ENCODE measurements at places on chromosomes 2 and 18.
A peak's percentile ranks its signal among the peaks of the same experiment; 100 is the strongest.

DNA sequence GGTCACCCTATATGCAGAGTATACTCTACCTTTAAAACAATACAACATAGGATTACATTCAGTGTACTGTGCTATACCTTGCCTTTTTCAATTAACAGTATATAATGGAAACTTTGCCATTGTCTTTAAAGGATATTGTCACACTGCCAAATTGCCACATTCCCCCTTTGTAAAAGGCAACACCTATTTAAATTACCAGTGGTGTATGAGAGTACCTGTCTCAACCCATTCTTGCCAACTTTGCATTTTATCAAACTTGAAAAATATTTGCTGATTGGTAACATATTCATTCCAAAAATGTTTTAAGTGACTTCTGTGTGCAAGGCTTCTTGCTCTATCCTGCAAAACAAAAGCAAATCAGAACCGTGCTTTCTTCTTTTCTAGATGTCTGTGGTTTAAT lies 92.9 kb downstream of the FMNL2 start:
- no peak for DNase-seq

DNA sequence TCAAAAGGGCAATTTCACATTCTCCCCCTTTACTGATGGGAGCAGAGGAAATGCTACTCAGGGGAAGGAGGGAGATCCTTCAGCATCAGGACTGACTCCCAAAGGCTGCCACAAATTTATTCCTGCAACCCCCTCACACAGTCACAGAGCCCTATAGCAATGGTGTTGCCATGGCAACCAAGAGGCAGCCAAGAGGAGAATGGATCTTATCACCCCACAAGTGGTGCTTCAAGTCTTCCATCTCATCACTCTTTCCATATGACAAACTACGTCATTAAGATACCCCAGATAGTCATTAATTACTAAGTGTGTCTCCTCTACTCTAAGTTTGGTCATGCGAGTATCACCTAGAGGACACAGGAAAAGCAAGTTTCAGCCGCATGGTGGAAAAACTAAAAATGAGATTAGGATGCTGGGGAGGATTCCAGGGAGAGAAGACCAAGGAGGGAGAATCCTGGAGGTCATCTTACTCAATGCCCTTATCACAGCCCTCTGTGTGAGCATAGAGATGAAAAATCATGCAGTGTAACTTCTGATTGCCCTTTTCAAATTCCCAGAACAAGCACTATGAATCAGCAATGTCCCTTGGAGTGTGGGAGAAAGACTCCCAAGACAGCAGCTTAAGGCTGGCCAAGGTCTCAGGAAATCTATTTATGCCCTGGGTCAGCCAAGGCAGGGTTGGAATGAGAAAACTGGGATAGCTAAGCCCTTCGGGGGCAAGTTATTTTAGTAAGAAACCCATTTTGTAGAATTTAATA lies 885.7 kb upstream of the KLHL29 start:
- DNase-seq = no peak

GRCh38 chr2:53424902-53425301 lies 342.7 kb upstream of the CHAC2 start:
- DNase-seq = no peak

GRCh38 chr2:50743471-50743870 lies 288.5 kb downstream of the NRXN1 start:
- no peak for DNase-seq

DNA sequence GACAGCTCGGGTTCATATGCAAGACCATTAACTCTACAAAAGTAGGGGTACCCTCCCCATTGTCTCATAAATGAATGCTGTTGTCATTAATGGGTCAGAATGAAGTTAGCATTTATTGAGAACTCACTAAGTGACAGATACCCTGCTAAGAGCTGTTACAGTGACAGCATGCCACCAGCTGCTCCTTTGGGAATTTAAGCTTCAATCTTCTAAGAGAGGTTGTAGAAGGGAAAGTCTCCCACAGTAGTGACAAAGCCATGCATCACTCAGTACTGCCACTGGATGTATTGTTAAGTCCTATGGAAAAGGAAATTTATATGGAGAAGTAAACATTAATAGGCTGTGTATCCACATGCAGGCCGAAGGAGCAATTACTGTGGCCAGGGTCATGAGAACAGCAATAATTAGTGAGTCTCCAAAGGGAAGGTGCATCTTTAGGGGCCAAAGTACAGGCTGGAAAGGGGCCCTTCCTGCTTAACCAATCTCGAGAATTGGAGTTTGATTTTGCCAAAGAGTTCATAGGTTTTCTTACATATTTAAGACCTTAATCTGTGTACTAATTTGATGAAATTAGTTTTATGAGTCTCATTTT lies 64.5 kb upstream of the FAM124B start:
- no peak for DNase-seq

DNA sequence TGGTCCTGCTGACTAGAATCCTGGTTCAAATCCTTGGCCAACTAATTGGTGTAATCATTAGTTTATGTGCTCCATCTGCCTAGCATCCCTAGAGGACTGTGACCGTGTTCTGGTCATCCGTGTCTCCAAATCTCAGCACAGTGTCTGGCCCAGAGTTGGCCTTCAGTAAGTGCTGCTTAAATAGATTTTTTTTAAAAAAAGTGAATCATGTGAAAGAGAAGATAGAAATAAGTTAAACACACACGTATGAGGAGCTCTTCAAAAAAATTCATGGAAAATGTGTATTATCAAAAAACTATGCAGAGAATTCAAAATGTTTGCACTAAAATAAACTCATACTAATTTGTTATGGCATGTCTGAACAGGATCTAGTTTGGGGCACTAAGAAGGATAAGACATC lies 129.3 kb upstream of the TLK1 start:
- peak; percentile 71 for DNase-seq

- peak; percentile 63 for DNase-seq
Measured at GRCh38 chr2:187689372-187689771, 135.1 kb upstream of the TFPI start.

- no peak for DNase-seq
Measured at GRCh38 chr2:24682304-24682703, 110.9 kb downstream of the PTRHD1 start.

DNA sequence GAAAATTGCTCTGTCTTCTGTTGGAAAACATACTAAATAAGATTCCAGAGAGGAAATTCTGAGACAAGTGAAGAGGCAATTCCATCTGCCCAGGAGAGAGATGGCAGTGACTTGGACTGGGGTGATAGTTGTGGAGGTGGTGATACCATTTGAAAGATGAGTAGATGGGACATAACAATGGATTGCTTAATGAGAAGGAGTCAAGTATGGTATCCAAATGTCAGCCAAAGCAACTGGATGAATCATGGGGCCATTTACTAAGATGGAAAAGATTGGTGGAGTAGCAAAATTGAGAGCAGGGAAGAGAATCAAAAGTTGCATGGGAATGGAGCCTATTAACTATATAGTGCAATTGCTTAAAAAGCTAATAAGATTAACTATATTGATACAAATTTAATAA lies 222.1 kb downstream of the ETAA1 start:
- DNase-seq = no peak

GRCh38 chr2:195496991-195497390 lies 160.0 kb upstream of the SLC39A10 start:
- no peak for DNase-seq

DNA sequence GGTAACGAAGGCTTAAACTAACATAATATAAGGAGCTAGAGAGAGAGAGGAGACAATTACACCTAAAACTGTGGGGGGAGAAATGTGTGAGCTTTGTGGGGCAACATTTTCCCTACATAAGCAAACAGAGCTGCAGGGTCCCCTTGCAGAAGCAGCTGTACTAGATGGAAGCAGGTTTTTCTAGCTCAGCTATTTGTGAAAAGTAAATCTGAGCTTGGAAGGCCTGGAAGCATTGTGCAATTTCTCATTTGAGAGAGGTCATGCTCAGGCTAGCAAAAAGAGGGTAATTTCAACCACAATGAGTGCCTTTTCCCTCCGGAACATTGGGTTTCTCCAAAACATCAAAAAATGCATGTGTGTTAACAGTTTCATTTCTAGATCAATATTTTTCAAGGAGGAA lies 130.0 kb downstream of the ARL4C start:
- DNase-seq = no peak

DNA sequence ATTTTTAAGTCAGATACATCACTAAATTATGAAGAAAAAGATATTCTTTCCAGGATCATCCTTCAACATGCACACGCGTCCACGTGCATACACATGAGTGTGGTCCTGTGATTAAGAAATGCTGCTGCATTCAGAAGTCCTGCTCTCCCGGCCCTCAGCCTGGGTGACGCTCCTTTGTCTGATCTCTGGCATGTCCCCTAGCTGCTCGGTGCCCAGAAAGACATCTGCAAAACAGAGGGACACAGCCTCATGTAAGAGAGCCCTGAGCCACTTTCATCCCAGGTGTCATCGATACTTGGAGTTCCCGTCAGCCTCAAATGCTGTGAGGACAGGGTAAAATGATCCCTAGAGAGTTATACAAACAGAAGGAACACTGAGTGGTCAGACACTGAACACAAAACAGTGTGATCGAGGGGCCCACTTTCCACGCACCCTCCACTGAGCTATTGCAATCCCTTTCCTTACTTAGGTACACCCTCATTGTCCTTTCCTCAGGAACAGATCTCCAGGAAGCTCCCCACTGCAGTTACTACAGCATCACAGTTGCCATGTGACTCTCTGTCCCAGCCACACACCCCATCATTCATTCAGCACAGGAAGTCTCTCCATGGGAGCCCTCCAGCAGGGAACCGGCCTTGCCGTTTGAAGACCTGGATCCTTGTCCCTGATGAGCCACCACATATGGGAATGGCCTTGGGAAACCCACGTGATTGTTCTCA lies 32.1 kb downstream of the CRACDL start:
- DNase-seq = no peak

- no peak for DNase-seq
Measured at GRCh38 chr18:54736981-54737380, 91.3 kb upstream of the RAB27B start.
